ENCODE measurements at places on chromosomes 11 and 22.
A peak's percentile ranks its signal among the peaks of the same experiment; 100 is the strongest.

DNA sequence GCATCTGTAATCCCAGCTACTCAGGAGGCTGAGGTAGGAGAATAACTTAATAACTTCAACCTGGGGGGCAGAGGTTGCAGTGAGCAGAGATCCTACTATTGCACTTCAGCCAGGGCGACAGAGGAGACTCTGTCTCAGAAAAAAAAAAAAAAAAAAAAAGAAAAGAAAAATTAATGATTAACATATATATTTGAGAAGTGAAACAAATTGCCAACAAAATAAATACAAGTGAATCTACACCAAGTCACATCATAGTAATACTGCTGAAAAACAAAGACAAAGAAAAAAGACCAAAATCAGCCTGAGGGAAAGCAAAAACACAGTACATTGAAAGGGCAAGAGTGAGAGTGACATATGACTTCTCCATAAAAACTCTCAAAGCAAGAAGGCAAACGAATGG is 123.7 kb downstream of the CASP12 start:
- DNase-seq = no peak

DNA sequence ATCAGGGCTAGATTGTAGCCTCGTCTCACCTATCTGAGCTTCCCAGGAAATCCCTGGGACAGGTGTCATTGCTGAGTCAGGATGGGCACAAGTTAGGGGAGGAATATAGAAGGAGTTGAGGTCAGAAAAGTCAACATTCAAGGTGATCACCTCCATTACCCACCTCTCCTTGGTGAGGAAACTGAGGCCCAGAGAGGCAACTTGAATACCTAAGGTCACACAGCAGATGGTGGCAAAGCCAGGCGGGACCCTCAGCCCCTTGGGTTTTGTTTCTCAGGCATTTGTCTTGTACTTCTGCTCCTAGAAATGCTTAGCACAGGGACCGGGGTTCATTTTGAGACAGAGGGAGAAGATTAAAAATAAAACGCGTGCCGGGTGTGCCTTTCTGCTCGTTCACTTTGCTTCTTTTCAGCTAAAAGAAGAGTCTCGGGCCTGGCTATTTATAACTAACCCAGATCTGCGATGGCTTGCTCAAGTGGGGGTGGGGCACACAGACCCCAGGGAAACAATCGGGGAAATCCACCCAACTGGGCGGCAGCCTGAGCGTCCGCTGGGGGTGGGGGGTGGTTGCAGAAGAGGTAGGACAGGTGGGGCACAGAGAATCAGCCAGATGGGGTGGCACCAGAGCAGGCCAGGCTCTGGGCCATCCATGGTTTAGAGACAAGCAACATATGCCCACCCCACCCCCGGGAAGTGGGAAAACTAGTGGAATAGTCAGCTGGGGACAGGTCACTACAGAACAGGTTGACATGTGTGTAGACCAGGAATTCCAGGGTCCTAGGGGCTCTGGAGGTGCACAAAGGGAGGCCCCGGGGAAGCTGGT is 3.9 kb upstream of the GNAZ start:
- DNase-seq = no peak

DNA sequence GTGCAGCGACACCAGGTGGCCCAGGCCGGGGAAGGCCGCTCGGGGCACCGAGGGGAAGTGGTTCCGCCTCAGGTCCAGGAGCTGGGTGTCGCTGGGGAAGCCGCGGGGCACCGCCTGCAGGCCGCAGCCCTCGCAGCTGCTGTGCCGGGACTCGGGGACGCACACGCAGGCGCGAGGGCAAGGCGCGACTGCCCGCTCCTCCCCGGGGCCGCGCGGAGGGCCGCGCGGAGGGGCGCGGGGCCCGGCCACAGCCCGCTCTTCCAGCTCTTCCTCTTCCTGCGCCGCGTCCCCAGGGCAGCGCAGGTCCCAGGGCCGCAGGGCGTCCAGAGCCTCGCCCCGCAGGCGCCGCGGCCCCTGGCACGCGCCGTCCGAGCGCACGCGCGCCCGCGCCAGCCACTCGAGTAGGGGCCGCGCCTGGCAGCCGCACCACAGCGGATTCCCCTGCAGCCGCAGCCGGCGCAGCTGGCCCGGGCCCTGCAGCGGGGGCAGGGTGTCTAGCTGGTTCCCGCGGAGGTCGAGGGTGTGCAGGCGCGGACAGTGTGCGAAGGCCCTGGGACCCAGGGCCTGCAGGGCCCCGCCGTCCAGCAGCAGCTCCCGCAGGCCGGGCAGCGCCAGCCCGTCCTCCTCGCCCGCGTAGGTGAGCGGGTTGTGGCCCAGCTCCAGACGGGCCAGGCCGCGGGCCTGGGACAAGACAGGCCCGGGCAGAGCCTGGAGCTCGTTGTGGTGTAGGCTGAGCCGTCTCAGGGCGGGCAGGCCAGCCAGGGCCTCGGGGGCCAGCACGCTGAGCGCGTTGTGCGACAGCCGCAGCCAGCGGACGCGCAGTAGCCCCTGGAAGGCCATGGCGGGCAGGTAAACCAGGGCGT is 2.8 kb downstream of the CHADL start:
- DNase-seq = peak; percentile 40

DNA sequence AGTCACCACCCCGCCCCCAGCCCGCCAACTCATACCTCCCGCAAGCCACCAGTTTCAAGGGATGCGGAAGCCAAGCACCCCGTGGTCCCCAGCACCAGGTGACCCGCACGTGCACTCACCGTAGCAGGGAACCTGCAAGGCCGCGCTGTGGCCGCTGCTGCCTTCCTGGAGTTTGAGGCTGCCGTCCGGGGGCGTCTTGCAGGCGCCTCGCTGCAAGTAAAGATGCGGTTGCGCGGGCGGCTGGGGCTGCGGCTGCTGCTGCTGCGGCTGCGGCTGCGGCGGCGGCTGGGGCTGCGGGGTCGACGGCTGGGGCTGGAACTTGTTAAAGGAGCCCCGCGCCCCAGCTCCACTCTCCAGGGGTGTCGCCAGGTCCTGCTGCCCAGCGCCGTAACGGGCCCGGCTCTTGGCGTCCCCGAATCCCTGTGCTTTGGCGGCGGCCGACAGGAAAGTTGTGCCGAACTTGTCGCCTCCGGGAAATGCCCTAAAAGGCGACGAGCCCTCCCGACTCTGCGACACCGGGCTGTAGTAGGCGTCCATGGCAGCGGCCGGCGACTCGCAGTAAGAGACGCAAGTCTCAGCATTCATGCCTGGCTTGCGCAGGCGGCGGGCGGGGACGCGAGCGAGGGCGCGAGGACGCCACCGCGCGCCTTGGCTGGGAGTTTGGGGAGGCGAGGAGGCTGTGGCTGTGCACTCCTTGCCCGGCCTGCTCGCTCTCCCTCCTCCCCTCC is at the start of gene ALX4:
Gene ALX4 (minus strand): TSS at position 662 of the 728 bp plus-strand sequence. CDS start 77 bp downstream, at position 585.
- DNase-seq = peak; percentile 74

DNA sequence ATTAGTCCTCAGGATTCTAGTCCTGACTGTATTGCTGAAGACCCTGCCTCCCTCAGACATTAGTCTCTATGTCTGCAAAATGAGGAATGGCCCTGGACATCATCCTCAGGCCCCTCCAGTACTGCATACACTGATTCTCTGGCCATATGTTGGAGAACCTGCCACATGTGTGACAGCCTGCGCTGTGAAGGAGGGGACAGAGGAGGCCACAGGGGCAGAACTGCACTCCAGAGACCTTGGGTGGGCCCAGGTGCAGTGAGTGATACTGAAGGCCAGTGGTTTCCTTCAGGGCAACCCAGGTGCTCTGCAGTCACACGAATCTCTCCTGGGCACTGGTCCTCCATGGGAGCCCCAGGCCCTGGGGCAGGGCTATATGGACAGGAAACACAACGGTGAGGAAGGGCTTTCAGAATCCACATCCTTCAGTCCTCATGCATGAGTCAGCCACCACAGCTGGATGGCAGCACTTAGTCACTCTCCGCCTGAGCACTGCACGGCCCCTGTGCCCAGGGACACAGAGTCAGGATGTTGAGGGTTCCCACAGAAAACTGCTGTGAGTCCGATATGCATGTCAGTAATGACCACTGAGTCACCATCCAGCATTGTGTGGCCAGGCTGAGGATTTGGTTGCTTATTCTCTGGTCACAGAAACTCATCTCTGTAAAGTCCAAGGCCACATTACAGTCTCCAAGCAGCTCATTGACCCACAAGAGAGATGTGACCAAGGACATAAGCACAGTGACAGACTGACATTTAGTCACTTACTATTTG is 39.7 kb downstream of the ME3 start:
- peak; percentile 22 for DNase-seq

- no peak for DNase-seq
Observed at GRCh38 chr11:110199184-110199981, 97.0 kb downstream of the RDX start.

GRCh38 chr22:25448435-25449051 is 115.9 kb upstream of the GRK3 start:
- no peak for DNase-seq

- DNase-seq = no peak
Observed at GRCh38 chr11:94876645-94877442, 96.5 kb downstream of the CWC15 start.

GRCh38 chr11:38208951-38209350 is 1610.9 kb upstream of the RAG2 start:
- DNase-seq = no peak

DNA sequence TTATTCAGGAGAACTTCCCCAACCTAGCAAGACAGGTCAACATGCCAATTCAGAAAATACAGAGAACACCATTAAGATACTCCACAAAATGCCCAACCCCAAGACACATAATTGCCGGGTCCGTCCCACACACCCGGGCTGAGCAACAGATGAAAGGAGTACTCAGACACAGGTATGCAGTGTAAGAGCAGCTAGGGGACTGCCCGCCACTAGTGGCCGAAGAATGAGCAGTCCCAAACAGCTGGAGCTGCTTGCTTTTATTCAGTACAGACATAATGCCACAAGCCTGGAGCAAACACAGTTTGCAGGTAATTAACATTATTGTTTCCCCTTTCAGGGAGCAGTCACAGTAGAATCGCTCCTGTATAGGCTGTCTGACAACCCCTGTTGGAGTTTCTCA is 364.6 kb downstream of the LUZP2 start:
- DNase-seq = no peak

DNA sequence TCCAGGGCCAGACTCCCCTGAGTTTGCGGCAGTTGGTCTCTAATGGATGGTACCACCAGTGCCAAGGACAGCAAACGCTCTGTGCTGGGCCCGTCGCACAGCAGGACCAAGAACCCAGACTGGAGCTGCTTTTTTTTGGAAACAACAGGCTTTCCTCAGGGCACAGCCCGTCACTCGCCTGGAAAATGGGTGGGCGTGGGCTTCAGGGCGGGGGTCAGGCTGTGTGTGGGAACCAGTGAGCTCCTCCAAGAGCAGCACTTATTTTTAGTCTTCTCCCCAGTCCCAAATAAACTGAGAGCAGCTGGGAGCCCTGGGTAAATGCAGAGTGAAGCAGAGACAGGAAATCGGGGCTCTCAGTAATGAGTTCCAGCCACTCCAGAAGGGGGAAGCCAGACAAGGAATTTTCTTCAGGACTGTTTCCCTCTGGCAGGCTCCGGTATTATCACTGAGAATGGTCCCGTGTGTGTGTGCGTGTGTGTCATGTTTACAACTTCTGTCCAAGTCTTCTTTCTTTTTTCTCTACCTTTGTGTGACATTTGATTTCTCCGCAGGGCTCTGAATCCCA is 63.0 kb downstream of the PPFIBP2 start:
- DNase-seq = no peak

GRCh38 chr22:49827271-49827852 is 311 bp downstream of the BRD1 start:
- no peak for DNase-seq

DNA sequence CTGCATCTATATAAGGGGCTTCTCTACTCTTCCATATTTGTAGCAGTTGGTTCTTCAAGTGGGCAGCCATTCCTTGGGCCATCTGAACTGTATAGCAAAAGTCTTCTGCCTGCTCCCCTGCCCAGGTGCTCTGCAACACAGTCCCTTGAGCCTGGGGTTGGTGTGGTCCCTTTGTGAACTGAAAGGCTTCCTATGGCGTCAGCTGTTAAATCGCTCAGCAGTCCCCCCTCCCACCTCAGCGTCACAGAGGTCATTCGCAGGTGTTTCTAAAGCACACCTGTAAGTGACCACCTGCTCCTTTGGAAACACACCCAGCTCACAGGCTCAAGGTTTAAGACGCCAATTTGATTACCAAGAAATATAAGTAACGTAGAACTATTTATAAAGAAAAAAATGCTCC is 37.0 kb downstream of the CYB5R2 start:
- DNase-seq = no peak

DNA sequence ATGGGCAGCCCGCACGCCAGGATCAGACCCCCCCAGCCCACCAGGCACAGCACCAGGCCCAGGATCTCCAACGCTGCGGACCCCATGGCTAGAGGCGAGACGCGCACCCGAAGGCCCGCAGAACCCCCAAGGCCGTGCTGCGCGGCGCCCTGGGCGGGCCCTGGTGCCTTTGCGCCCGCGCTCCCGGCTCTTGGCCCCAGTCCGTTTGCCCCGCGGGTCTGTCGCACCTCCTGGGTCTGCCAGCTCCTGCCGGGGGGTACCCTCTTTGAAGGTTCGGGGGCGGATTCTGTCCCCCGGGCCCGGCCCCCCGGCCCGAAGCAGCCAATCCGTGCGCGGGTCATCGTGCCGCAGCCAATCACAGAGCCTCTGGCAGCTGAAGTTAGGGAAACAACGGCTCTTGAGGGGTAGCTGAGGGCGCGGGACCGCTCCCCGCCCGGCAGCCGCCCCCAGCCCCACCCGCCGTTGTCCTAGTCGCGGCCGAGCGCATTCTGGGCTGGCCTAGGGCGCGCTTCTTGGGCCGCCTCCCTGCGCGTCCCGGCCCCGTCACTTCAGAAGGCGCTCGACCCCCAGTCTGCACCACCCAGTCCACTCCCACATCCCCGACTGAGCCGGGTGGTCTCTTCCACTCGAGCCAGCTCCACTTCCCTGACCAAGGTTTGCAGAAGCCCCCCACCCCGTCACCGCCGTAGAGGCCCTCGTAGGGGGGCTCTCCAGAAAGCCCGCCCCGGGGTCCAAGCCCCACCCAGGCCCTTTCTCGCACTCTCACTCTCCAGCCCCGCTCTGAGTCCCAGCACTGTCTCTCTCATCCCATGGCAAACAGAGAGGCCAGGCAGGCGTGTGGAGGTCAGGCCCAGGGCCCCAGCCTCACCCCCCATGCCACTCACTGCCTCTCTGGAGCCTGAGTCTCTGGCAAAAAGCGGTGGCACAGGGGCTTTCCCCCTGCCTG is at the start of gene CLDN5:
Gene CLDN5 (minus strand): TSS at position 241 of the 946 bp plus-strand sequence. CDS start 155 bp downstream, at position 86.
- DNase-seq = no peak

- DNase-seq = no peak
Observed at GRCh38 chr22:47068626-47068996, 306.2 kb downstream of the TBC1D22A start.
